ENCODE measurements at places on chromosomes 11 and 22.

DNA sequence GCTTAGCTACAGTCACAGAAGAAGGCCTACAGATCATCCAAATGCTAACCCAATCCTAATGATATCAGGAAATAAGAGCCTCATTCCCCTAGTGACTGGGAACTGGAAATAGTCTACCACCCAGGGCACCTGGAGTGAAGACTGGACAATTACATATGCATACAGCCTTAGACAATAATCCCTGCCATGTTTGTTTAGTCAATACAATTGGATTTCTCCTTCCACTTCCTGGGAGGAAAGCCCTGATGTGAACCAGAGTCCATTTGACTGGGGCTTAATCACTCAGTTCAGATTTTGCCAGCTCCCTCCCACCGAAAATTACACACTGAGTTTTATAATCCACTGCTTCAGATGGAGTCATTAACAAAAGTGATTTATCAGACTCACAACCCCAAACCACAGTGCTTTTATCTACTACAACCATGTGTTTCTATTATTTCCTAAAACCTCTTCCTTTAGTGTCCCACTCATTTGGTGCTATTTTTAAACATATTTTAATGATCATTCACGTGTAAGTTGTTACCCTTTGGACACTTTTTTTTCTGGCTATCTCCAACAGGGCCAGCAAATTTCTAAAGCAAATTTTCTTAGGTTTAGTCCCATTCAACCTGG lies 29.9 kb downstream of the CWF19L2 start:
- DNase-seq, result no peak

DNA sequence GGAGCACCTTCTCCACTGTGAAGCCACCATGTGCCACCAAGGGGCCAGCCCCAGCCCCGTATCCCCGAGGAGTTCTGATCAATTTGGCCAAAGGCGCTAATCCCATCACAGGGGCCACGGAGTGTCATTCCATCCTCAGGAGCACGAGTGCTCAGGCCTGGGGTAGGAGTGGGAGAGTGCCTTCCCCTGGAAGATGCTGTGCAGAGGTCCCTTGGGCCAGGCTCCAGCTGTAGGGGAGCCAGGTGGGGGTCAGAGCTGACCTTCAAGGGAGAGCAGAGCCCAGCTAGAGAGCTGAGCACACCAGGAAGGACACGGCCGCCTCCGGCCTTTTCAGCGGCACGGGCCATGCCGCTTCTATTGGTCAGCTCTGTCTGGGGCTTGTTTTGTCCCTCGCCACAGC lies 1459.9 kb downstream of the BRD1 start:
- no peak for DNase-seq

GRCh38 chr11:131602431-131602830 lies 232.0 kb downstream of the NTM start:
- no peak for DNase-seq

GRCh38 chr22:50105208-50106100 lies 15.6 kb downstream of the MOV10L1 start:
- DNase-seq, result no peak

GRCh38 chr22:49566141-49566541 lies 261.5 kb downstream of the BRD1 start:
- DNase-seq, result no peak

GRCh38 chr11:10522921-10523320 lies 18.1 kb downstream of the RNF141 start:
- no peak for DNase-seq

GRCh38 chr22:33300165-33300564 lies 242.0 kb upstream of the SYN3 start:
- no peak for DNase-seq

DNA sequence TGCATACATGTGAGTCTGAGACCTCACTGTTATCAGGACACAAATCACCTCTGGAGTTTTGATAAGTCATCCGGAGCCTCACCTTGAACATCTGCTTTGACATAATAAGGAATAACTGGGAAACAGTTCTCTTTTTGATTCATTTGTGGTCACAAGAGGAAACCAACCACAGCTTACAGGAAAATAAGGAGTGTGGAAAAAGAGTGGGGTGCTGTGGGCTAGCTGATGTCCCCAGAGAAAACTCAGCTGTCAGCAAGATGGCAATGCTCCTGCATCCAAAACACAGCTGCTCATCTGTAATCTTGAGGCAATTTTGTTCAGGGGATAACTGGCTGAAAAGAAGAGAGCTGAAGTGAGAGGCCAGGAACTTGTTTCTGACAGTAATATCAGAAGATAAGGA lies 416.4 kb upstream of the SYN3 start:
- DNase-seq, result no peak

- no peak for DNase-seq
These were observed 73.2 kb upstream of the CLDN5 start for GRCh38 chr22:19597399-19597735.

- DNase-seq, result no peak
These were observed 129.0 kb upstream of the LDLRAD3 start for GRCh38 chr11:35814720-35815305.

DNA sequence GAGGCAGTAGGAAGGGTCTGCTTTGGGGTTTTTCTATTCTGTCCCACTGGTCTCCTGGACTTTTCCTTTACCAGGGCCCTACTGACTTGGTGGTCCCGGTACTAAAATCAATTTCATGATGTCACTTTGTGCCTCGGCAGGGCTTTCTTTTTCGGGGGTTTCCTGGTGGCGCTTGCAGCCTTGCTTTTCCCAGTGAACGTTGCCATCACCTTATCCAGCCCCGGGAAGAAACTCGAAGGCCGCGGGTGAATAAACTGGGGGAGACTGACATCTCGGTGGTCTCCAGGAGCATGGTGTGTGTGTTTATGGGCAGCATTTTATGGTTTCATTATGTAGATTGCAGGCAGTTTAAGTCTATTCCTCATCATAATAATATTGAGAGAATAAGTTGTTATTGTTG lies 84.4 kb downstream of the KCNQ1 start:
- no peak for DNase-seq

DNA sequence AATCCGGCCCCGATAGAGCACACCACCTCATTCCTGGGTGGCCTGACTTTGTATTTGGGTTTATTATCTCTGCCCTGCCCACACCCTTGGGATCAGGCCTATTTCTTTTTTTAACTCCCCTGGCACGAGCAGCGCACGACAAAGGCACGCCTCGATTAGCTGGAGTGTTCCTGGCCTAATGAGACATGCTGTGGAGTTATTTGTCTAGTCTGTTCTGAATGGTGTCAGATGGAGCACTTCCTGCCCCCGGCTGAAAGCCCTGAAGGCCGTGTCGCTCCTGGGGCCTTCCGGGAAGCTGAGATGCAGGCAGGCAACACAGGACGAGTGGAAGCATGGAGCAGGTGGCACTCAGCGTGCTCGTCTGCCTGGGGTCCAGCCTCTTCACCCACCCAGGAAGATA lies 47.1 kb downstream of the LARGE1 start:
- DNase-seq, result no peak

DNA sequence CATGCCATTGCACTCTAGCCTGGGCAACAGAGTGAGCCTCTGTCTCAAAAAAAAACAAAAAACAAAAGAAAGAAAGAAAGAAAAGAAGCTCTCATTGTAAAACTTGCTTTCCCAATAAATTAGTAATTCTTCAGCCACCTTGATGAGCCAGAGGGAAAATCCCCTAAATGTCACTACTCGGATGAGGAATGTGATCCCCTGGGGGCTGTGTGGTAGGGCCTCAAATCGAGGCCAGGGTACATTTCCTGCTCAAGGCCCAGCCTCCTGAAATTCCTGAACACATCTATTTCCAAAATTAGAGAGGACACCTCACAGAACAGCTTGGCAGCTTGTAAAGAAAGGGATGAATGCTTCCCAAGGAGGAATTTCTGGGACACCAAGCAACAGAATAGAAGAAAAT lies 147.1 kb upstream of the SESN3 start:
- no peak for DNase-seq

- DNase-seq, result no peak
These were observed 22.1 kb upstream of the IGLL5 start for GRCh38 chr22:22865311-22866072.

- no peak for DNase-seq
These were observed 12.8 kb downstream of the BRD1 start for GRCh38 chr22:49814856-49815255.

DNA sequence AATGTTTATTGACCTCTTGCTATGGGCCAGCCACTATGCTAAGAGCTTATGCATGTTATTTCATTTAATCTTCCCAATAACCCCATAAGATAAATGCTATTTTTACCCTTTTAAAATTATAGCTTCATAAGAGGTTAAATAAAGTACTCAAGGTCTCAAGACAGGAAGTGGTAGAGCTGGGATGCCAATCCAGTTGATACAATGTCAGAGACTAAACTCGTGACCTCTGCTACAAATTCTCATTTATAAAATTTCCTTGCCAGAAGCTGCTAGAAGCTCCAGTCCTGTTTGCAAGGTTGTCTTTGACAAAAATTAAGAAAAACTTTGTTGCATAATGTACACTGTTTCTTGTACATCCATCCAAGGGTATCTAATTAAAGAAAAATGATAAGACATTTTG lies 265.9 kb upstream of the MPPED2 start:
- no peak for DNase-seq

DNA sequence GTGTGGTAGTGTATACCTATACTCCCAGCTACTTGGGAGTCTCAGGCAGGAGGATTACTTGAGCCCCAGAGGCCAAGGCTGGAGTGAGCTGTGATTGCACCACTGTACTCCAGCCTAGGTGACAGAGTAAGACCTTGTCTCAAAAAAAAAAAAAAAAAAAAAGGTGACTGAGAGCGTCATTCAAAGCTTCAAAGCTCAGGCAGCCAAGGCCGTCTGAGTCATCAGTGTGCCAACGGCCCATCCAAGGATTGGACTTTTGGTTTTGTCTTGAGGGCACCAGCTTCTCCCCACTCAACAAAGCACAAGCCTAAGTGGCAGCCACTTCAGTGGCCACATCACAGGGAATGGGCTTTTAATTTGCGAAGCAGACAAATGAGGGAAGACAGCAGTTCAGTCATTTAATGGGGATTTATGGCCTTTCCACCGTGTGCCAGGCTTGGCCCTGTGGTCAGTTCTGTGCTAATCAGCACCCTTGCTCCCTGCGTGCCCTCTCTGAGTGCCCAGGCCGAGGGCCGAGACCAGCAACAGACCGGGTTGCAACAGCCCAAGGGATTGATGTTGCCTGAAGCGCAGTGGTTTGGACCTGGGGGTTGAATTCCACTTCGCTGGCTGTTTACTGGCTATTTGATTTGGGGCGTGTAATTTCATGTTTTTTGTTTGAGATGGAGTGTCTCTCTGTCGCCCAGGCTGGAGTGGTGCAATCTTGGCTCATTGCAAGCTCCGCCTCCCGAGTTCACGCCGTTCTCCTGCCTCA lies 30.2 kb upstream of the CRYBB3 start:
- no peak for DNase-seq

- DNase-seq, result no peak
These were observed at the start of gene SYT13 for GRCh38 chr11:45285930-45286632. SYT13 (minus strand) TSS chr11:45286341; CDS start chr11:45286207, 134 bp downstream.

- DNase-seq, result no peak
These were observed 1.2 kb downstream of the GAL3ST3 start for GRCh38 chr11:66047541-66048365.

- no peak for DNase-seq
These were observed 27.2 kb downstream of the TMPRSS6 start for GRCh38 chr22:37082251-37082873.

GRCh38 chr11:102061276-102061675 lies 14.0 kb downstream of the CFAP300 start:
- DNase-seq, result no peak

DNA sequence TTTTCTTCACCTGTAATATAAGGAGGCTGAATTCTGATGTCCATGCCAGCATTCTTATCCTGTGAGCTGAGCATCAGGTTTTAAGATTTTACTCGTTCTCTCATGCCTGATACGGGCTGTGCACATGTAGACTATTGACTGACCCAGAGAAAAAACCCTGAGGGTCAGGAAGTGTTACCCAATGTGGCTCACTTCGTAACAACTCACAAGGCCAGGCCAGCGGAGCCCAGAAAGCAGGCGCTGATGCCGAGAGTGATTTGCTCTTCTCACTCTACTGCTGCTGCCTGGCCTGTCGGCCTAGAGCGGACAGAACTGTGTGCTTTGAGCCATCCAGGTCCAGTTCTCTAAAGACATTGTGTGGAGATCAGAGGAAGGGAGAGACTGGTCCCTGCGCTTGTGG lies 10.8 kb downstream of the THYN1 start:
- no peak for DNase-seq

DNA sequence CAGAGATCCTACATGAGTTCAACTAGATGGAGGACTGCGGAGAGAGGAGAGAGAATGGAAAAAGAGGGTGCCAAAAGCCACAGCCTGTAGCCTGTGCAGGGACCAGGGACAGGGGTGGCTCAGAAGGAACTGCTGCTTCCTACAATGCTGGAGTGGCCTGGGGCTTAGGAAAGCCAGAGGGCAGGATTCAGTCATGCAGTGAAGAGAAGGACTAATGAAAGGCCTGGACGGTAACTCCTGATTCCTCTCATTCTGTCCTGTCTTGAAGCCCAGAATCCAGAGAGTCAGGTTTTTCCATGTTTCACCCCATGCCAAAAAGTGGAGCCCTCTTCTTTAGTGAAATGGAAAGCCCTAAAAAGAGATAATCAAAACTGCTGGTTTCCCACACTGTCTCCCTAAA lies 48.4 kb upstream of the INCENP start:
- DNase-seq, result no peak

- no peak for DNase-seq
These were observed 15.5 kb downstream of the C11orf91 start for GRCh38 chr11:33685082-33685481.

DNA sequence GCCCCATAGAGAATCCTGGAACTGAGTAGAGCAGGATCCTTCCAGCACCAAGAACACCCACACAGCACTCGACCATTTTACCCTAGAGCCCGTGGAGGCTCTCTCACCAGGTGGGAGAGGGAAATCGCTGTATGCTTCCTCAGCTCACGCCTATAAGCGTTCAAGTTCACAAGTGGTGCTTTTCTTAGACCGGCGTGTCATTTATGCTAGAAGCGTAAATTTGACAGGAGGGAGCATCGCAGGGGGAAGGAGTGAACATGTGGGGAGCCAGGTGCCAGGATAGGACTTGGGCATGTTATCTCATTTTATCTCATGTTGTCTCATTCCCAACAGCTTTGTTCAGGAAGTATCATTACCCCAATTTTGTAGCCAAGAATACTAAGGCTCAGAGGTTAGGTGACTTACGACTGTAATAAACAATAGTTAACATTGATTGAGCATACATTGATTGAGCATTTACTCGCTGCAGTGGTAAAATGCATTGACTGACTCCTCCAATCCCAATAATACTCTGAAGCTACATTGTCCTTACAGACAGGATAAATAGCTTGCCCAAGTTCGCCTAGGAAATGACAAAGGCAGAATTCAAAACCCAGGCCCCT lies 19.1 kb upstream of the TP53I11 start:
- DNase-seq, result no peak

- no peak for DNase-seq
These were observed 5.2 kb upstream of the RASSF10 start for GRCh38 chr11:13003736-13004493.

- DNase-seq, result no peak
These were observed 5.5 kb upstream of the IFITM10 start for GRCh38 chr11:1755692-1756561.

- no peak for DNase-seq
These were observed 60.7 kb upstream of the FADD start for GRCh38 chr11:70142221-70142875.

DNA sequence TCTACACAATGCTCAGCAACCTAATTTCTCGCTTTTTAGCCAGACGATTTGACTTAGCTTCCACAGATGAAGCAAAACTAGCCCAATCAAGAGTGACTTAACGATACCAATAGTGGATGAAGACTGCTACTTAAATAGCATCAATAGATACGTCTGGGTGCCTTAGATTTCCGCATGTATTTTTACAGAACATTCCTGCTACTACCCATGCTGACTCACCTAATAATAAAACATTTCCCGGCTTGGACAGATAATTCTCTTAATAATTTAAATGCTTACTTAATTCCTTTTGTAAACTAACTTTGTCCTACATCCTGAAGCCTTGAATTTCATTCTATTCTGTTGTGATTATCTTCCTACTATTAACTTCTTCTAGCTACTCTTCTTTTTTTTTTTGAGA lies 5.2 kb upstream of the LAYN start:
- no peak for DNase-seq

All from T-helper 9 cell (primary cell).